ENCODE measurements at places on chromosomes 5 and 9.

DNA sequence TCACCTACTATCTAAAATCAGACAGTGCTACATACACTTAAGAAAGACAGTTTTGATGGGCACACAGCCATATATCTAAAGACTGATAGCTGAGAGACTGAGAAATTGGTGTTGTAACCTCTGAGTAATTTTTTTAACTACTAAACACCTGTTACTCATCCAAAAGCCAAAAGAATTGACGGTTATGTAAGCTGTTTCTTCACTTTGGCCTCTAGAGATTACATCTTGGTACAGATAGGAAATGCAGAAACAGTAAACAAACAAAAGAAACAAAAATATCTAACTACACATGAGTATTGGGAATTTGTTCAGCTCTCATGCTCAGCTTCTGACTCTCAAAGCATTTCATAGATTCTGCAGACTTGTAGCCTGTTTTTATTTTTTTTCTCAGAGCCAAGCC lies 152.1 kb upstream of the GAS1 start:
- no peak for DNase-seq

GRCh38 chr9:70765946-70766345 lies 351.5 kb upstream of the KLF9 start:
- DNase-seq: no peak

GRCh38 chr5:122219436-122220166 lies 90.3 kb downstream of the ZNF474 start:
- no peak for DNase-seq

DNA sequence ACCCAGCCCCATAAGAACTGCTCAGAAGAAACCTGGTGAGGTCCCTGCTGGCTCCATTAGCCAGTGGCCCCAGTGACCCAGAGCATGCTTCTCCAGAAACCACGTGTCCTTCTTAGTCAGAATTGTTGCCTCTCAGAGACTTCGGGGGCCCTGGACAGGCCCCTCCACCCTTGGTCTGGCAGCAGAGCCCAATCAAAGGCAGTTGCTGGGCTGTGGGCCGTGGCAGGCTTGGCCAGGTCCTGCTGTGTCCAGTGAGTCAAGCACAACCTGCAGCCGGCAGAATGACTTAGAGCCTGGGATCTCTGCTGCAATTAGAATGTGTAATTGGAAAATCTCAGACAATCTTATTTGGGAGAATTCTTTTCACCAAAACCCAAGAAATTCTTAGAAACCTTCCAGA lies 502.0 kb upstream of the KLF4 start:
- DNase-seq: no peak

DNA sequence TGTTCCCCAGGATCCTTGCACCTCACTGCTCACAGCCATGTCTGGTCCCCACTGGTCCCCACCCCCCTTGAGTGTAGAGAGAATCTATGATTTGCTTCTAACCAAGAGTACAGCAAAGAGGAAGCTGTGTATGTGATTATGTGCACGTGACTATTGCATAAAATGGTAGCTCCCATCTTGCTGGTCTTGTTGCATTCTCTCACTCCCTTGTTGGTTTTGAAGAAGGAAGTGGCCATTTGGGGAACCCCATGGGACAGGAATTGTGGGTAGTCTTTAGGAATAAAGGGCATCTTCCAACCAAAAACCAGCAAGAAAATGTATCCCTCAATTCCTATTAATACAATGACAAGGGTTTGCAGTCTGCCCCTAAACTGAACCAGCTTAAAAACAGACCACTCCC lies 5.2 kb upstream of the FCN2 start:
- no peak for DNase-seq

GRCh38 chr9:113624721-113625120 lies 161.2 kb downstream of the RGS3 start:
- DNase-seq: peak; percentile 35

DNA sequence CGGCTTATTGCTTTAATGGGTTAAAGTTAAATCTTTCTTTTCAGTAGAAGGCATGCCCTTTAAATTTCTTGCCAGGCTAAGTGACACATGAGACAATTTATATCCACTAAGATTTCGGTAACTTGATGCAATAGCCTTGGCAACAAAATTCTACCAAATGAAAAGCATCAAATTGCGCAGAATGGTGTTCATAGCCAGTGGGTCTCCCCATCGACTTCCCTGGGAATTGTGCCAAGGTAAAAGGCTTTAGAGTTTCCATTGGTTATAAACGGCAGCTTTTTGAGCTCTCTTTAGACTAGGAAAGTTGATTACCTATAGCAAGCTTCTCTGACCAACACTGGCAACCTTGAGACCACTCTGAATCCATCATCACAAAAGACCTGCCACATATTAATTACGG lies 358.4 kb downstream of the ARRDC3 start:
- no peak for DNase-seq

DNA sequence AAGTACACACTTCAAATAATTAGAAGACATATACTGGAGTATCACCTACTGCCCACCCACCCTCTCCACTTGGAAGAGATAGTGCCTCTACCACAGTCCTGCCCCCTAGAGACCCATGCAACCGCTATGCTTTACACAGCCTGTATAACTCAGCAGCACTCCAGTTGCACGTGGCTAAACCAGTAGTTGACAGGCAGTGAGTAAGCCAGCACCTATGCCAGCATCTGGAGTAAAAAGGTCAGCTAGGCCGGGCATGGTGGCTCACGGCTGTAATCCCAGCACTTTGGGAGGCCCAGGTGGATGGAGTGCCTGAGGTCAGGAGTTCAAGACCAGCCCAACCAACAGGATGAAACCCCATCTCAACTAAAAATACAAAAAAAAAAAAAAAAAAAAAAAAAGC lies 356.4 kb downstream of the NR2F1-AS1 start:
- DNase-seq: no peak

- DNase-seq: no peak
These were observed 13.5 kb upstream of the NUP214 start for GRCh38 chr9:131111854-131112311.

DNA sequence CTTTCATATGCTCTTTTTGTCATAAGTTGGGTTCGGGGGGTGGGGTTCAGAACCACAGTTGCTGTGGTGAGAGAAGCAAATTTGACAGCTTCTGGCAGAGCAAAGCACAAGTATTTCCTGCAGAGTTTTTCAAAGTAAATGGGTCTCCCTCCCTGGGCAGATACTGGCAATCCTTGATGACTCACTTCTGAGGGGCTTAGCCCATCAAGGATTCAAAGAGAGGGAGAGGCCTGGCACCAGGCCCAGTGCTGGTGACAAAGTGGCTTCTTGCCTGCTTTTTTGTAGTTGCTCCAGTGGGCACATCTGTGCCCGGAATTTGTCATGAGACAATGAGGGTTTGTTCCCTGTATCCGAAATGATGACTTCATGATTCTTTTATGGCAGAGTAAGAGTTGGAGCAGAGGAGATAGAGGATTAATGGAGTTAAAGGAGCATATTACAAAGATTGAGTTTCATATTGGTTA lies 46.6 kb upstream of the TNC start:
- peak; percentile 78 for DNase-seq

GRCh38 chr5:122419142-122419894 lies 107.3 kb downstream of the SNCAIP start:
- DNase-seq: no peak

- no peak for DNase-seq
These were observed 46.6 kb downstream of the CACNA1B start for GRCh38 chr9:137924169-137924568.

All from NCI-H2171 (cell line).